ENCODE measurements at places on chromosomes 16 and 17.

DNA sequence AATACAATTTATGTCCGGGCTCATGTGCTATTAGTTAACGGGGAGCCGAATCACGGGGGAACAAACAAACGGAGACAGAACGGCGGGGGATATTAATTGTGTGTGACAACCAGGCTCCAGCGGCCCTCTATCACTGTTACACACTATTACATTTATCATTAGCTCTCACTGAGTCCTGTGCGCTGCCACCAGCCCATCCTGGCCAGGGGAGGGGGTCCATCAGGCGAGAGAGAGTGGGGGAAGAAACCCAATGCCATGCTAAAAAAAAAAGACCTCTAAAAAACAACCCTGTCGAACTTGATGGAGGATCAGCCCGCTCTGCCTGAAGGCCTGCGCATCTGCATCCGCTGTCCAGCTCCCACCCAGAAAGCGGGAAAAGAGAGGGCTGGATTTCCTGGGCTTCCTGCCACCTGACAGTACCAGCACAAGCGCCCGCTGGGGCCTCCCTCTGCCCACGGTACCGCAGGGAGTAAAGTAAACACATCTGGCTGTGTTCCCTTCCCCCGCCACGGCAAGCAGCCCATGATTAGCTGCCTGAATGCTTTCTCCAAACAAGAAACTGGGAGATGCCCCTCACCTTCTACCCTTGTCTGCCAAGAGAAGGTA, 41.7 kb downstream of the PIPOX start:
- DNase-seq: no peak

DNA sequence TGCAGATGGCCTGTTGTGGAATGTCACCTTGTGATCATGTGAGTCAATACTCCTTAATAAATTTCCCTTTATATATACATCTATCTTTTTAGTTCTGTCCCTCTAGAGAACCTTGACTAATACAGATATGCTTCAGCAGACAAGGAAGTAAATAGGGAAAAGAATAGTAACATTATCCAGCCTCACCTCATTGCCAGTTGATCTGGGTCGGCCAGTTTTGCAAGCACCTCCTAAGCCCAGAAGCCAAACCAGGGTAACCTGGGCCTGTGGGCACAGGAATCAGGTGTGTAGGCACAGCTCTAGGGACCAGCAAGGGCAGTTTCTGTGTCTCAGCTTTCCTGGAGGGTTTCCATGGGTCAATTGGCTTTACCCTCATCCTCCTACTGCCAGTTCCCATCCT, 11.9 kb upstream of the CCL17 start:
- no peak for DNase-seq

DNA sequence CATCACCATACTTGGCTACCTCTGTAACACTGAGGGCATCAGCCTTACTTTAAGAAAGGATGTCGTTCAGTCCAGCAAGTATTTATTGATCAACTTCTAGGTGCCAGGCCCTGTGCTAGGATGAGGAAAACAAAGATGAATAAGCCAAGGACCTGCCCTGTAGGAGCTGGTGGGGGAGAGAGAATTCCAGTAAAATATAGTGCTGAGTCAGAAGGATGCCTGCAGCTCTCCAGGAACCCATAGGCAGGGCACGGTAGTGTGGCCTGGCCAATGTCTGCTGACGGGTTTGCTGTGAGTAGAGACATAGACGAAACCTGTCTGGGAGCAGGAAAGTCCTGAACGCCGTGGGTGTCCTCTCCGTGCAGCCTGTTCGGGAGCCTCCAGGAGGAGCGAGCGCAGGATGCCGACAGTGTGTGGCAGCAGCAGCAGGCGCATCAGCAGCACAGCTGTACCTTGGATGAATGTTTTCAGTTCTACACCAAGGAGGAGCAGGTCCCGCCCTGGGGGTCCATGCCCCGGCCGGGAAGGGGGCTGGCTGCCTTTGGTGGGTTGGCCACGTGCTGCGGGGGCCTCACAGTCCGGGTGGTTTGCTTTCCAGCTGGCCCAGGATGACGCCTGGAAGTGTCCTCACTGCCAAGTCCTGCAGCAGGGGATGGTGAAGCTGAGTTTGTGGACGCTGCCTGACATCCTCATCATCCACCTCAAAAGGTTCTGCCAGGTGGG, 55.6 kb downstream of the USP43 start:
- DNase-seq: no peak

DNA sequence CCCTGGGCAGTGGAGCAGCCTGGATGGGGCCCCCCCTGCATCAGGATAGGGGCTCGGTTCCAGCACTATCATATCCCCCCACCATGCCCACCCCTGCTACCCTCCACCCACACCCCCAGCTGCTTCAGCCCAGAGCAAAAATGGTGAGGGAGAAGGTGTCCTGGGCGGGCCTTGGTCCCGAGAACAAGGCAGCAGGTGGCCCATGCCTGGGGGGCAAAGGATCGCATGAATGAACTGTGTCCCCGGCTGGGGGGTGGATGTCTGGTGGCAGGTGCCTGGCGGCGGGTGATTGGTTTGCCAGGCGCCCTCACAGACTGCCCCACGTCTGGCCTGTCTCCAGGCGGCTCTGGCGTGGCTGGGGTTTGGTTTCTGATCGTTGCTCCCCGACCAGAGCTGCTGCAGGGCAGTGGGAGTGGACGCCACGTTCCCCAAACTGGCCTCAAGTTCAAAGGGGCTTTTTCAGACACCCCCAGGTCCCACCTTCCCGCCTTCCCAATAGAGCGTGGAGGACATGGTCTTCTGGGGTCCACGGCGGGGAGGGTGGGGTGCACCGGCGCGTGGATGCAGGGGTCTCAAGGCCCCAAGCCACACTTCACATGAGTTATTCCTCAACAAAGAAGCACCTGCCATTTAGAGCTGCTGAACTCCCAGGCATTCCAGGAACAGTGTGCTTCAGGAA, 12.6 kb downstream of the UTS2R start:
- no peak for DNase-seq

- no peak for DNase-seq
Observed at GRCh38 chr17:38357486-38358123, 6.0 kb downstream of the SOCS7 start.

DNA sequence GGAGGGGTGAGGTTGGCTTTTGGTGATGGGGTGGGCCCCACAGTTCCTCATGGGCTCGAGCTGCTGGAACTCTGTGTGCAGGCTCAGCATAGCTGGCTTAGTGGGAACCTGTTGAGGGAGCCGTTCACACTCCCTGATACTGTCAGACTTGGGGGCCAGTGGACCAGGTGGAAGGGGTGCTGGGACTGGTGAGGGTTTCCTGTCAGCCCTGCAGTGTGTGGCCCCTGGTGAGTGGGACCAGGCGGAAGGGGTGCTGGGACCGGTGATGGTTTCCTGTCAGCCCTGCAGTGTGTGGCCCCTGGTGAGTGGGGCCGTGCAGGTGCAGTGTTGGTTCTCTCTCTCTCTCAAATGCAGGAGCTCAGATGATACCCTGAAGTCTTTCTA, 45.1 kb upstream of the ZNF750 start:
- no peak for DNase-seq

DNA sequence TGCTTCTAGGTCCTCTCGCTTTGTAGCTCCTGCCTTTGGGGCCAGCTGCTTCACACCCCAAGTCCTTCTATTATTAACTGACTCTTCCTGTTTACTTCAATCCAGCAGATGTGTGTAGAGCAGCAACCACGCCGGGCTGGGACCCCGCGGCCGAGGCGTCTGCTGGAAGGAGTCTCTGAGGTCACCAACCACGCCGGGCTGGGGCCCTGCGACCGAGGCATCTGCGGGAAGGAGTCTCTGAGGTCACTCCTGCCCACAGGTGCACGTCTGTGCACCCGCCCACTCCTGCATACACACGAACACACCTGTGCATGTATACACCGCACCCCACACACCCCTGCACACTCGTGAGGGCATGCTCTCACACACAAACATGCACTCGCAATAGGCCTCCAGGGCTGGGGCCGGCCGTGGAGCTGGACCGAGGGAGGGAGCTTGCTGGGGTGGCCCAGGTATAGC, 7.8 kb upstream of the TEX19 start:
- no peak for DNase-seq

DNA sequence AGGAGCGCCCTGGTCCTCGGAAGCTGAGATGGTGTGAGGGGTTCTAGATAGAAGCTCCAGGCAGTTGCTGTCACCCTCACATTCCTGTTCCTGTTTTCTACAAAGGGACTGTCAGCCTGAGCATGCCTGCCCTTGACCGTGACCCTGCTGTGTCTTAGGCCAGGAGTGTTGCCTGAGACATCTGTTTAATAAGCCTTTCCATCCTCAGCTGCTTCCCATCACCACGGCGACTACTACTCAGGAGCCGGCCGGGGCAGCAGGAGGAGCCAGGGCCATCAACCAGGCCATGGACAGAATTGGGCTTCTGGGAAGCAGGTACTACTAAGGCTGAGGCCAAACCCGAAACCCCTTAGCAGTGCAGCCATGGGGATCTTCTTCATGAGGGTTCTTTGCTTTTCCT, 151.4 kb downstream of the KATNIP start:
- DNase-seq: no peak

DNA sequence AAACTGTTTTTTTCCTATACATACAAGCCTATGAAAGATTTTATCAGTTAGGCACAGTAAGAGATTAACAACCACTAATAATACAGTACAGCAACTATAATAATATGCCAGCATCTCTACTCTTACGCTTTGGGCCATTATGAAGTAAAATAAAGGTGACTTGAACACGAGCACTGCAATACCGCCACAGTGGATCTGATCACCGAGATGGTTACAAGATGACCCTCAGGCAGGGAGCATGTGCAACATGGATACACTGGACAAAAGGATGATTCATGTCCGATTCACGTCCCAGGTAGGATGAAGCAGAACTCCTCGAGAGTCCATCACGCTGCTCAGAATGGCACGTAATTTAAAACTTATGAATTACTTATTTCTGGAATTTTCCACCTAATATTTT, 10.5 kb downstream of the PELP1 start:
- DNase-seq: no peak

GRCh38 chr17:82691714-82692113, 6.8 kb downstream of the RAB40B start:
- DNase-seq: no peak

- no peak for DNase-seq
Observed at GRCh38 chr17:49815761-49816281, 27.3 kb downstream of the KAT7 start.

- DNase-seq: no peak
Observed at GRCh38 chr16:1667271-1667670, 10.8 kb upstream of the JPT2 start.

- DNase-seq: no peak
Observed at GRCh38 chr17:81234506-81234855, 4.4 kb downstream of the TEPSIN start.
